ENCODE measurements at places on chromosomes 3 and 15. TPM values are rescaled to one million over a fixed set of nuclear protein-coding genes. Genes with fewer than 3 reads are reported as not detected.

LRRN1 gene
- 1.2 TPM for total RNA-seq

RTF1 gene
- total RNA-seq, result 47.5 TPM

TMEM108 gene
- total RNA-seq, result 3.7 TPM

SLC24A5 gene
- total RNA-seq, result not detected

SEMA6D gene
- 12.1 TPM for total RNA-seq

Data from osteocyte (in vitro differentiated cells).